ENCODE measurements at places on chromosomes 5 and 9.

GRCh38 chr9:126788634-126789349 is 16.0 kb upstream of the ZBTB43 start:
- no peak for DNase-seq

DNA sequence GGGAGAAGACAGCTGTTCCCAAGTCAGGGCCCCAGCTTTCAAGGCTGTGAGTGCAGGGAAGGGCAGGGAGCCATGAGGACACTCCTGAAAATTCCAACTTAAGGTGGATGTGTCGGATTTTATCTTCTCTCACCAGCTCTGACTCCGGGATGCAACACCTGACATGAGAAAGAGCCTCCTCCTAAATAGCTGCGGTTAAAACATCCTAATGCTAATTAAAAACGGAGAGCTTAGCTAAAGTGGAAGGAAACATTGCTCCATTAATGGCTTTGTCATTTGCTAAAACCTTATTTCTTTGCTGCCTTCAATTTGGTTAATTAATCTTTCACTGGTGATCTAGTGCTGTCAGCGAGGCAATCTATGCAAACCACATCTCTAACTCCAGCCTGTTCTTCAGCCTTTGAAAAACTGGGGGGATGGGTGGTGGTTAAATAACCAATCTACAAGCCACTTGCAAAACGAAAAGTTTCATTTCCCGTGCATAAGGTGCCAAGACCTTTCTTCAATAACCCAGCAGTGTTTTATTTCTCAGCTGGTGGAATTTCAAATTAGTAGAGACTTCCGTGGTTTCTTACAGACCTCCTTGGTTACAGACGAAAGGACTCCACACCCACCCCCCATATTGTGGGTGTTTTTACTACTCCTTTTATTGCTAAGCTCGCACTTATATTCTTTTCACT is 379.6 kb downstream of the MLLT3 start:
- peak; percentile 65 for DNase-seq

DNA sequence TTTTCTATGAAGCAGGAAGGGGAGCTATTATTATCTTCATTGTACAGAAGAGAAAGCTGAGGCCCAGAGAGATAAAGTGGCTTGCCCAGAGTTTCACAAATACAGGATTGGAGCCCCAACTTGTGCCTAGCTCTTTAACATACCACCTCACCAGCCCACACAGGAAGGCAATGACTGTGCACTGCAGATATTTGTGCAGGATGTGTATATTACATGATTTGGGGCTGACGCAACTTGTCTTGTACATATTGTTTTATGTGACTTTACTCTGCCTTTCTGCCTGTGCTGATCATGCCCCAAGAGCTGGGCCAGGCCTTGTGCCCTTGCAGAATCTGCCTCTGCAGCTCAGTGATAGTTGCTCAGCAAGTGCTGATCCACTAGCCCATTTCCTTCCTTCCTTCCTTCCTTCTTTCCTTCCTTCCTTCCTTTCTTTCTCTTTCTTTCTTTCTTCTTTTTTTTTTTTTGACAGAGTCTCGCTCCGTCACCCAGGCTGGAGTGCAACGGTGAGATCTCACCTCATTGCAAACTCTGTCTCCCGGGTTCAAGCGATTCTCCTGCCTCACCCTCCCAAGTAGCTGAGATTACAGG is 106.6 kb upstream of the TBCA start:
- no peak for DNase-seq

GRCh38 chr5:316210-317085 is 5.1 kb upstream of the AHRR start:
- DNase-seq = no peak

- DNase-seq = no peak
Observed at GRCh38 chr9:85045271-85045670, 375.7 kb downstream of the NTRK2 start.

- DNase-seq = no peak
Observed at GRCh38 chr9:124870723-124871122, 8.8 kb downstream of the ARPC5L start.
